ENCODE measurements at places on chromosomes 4 and X.

DNA sequence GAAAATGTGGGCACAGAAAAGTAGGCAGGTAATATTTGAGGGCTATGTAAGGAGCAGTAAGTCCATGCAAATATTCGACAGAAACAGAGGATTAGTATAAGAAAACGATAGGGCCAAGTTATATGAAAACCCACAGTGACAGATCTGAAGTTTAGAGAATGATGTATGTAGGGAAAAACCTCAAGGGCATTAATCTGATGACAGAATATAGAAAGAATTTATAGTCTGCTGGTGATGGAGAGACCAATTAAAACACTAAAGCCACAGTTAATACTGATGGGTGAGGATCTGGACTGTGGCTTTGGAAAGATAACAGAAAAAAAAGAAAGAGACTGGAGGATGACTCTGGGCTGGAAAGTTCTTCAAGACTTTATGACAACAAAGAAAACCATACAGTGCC lies 169.7 kb downstream of the PALLD start:
- no peaks in the 10 kb centered on the region for H3K36me3 ChIP-seq
- no peak for DNase-seq
- peaks cover 2% of the 10 kb centered on the region for H3K4me1 ChIP-seq

DNA sequence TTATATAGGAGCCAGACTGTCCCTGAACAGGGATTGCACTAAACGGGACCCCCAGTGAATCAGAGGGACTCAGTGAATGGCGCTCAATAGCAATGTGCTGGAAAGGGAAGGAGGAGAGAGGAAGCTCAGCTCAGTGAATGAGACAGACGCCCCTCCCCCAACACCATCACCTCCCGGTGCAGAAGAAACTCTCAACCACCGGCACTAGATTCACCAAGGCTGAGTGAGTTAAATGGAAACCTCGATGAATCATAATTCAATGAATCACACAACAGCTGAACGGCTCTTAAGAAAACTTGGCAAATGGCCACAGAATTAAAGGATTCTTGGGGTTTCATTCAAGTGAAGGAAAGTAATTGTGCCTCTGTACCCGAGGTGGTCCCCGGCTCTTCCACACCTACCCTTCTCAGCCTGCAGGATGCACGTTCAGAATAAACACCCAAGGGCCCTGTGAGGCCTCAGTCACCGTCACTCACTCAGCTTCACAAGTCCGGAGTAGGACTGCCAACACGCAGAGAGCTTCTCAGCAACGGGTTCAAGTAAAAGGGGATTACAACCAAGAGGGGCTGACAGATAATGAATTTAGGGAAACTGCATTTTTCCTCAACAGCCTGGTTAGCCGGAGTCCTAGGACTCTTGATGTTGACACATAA lies 29.3 kb downstream of the CRMP1 start:
- no peak overlapping the region for H3K27ac ChIP-seq
- peaks cover 24% of the 10 kb centered on the region for H3K27me3 ChIP-seq
- DNase-seq = no peak

DNA sequence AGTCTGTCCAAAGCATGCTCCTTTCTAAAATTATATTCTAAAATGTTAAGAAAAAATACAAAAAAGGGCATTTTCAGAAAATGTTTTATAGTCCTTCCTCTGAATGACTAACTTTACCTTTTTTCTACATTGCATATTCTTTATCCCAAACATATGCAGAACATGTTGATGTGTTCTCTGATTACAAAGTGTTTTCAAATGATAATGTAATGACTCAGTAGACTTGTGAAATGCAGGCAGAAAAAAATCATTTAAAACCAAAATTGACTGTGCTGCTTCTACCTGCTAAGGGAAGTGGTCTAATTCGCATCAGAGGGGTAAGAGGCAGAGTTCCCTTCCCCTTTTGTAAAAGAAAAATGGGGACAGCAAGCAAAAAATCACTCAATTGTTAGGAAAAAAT lies 22.7 kb upstream of the YTHDC1 start:
- no peak overlapping the region for H3K4me3 ChIP-seq
- DNase-seq = no peak
- peaks cover 7% of the 10 kb centered on the region for H3K27me3 ChIP-seq
- no peak overlapping the region for H3K27ac ChIP-seq

DNA sequence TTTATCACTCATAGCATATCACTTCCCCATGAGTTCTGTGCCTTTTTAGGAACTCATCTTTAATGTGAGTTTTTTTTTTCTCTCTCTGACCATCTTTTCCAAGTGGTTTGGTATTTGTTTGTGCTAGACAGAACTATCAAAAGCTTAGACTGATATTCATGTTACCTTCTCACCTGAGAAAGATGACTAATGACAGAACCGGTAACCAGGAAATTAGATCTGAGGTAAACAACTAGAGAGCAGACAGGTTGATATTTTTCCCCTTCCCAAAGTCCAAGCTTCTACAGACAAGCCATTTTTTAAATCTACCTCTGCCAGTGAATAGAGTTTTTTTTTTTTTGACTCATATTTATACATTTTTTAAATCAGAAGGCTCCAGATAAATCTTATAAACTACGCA lies 17.0 kb upstream of the SRD5A3 start:
- no peak for DNase-seq
- H3K36me3 ChIP-seq = no peaks in the 10 kb centered on the region
- H3K4me3 ChIP-seq = no peak overlapping the region
- no peak overlapping the region for H3K27ac ChIP-seq
- H3K4me1 ChIP-seq = no peaks in the 10 kb centered on the region

DNA sequence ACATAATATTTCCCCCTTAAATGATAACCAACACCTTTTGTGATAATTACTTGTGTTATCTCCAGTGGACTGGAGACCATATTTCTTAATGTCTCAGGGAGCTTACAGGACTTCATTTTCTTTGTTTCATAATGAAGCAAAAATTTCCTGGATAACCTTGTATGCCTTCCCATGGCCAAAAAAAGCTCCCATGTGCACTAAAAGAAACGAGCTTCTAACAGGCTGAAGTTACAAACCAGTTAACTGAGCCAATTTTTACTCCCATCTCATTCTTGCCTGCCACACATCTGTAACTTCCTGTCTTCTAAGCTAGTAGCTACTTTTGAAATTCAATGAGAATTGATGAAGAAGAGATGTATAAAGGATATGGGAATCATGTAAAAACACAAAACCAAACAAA lies 32.8 kb downstream of the GATB start:
- no peak overlapping the region for H3K27ac ChIP-seq
- DNase-seq = no peak
- peaks cover 27% of the 10 kb centered on the region for H3K36me3 ChIP-seq
